ENCODE measurements at places on chromosomes 13 and 19. TPM values are rescaled to one million over a fixed set of nuclear protein-coding genes. Genes with fewer than 3 reads are reported as not detected.
A peak's percentile ranks its signal among the peaks of the same experiment; 100 is the strongest.

DNA sequence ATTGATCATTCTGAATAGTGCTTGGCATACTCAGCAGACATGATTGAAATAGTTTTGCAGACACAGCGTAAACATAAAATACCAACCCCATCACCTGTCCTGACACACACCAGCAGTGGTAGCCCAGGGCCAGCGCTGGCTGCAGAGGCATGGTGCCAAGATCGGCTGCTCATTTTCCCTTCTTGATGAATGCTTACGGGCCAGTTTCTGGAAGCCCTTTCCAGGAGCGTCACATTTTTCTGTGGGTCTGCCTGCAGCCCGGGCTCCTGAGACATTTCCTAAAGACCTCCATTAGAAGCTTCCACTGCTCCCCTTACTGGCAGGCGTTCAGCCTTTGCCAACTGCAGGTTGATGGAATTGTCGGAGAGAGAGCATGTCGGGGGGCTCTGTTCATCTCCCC is 48.6 kb downstream of the CHST8 start:
- H3K4me1 ChIP-seq, result no peaks in the 10 kb centered on the region
- peaks cover 35% of the 10 kb centered on the region for H3K27me3 ChIP-seq
- H3K4me3 ChIP-seq, result no peak overlapping the region
- no peaks in the 10 kb centered on the region for H3K36me3 ChIP-seq
- no peak overlapping the region for H3K27ac ChIP-seq
- no peak for DNase-seq

Gene AXL
- total RNA-seq, result 61.0 TPM

GRCh38 chr19:6086068-6086788 is 24.1 kb downstream of the RFX2 start:
- peaks cover 5% of the 10 kb centered on the region for H3K27me3 ChIP-seq
- H3K4me1 ChIP-seq, result peaks cover 21% of the 10 kb centered on the region
- no peak for DNase-seq
- no peak overlapping the region for H3K27ac ChIP-seq
- H3K4me3 ChIP-seq, result no peak overlapping the region
- no peaks in the 10 kb centered on the region for H3K36me3 ChIP-seq

DNA sequence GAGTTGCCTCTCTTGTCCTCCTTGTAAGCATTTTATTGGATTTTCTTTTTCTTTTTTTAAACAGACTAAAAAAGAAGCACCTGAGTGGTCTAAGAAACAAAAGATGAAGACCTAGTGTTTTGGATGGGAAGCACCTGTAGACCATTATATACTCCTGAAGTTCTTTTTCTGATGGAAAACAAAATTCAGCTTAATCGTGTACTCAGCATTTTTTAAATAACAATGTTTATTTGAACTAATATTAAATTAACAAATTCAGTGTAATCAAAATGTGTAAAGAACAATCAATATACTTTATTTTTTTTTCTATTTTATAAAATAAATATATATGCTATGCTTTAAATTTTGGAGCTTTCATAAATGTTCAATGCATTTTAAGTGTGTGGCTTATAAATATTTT is 43.0 kb upstream of the KLF5 start:
- H3K36me3 ChIP-seq, result peaks cover 35% of the 10 kb centered on the region
- no peaks in the 10 kb centered on the region for H3K4me1 ChIP-seq
- no peak overlapping the region for H3K27ac ChIP-seq
- no peak for DNase-seq
- no peak overlapping the region for H3K4me3 ChIP-seq

GRCh38 chr13:112444416-112445399 is 68.6 kb downstream of the SPACA7 start:
- no peak overlapping the region for H3K27ac ChIP-seq
- H3K4me3 ChIP-seq, result no peak overlapping the region
- H3K27me3 ChIP-seq, result peaks cover 65% of the 10 kb centered on the region
- no peaks in the 10 kb centered on the region for H3K36me3 ChIP-seq
- no peaks in the 10 kb centered on the region for H3K4me1 ChIP-seq

- H3K27ac ChIP-seq, result no peak overlapping the region
- peaks cover 20% of the 10 kb centered on the region for H3K27me3 ChIP-seq
- peaks cover 4% of the 10 kb centered on the region for H3K36me3 ChIP-seq
- DNase-seq, result no peak
- peaks cover 3% of the 10 kb centered on the region for H3K4me1 ChIP-seq
These were observed 593 bp downstream of the ATG4D start for GRCh38 chr19:10544242-10544752.

DNA sequence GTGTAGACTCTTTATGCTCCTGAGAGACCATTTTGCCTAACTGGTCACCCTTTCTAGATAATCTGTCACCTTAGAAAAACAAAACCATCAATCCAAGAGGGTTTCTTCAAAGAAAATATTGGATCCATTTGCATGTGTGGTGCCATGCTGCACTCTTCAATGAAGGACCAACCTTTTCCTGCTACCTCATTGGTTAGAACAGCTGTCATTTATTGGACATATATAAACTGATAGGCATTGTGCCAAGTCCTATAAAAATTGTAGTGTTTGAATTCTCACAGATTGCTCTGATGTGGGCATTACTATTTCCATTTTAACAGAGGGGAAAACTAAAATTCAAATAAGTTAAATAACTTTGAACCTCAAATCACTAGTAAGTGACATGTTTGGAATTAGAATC is 333.2 kb downstream of the MYO16 start:
- H3K4me3 ChIP-seq, result no peak overlapping the region
- no peak for DNase-seq
- peaks cover 37% of the 10 kb centered on the region for H3K4me1 ChIP-seq
- H3K27ac ChIP-seq, result no peak overlapping the region
- H3K36me3 ChIP-seq, result no peaks in the 10 kb centered on the region

DNA sequence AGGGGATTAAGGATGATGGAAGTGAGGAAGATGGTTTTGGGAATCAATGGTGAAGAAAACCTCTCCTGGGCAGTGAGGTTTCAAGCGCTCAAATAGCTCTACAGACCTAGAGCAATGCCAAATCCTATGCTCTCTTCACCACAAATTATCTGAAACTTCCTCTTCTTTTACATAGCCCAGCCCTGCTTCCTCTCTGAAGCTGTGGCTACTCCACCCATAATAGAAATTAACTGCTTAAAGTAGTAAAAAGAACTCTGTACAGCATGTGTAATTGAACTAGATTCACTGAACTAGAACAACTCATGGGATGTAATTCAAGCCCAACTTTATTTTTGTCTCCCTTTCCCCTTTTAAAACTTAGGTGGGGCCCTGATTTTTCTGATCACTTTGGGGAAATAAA is 20.4 kb upstream of the IFT88 start:
- DNase-seq, result no peak
- no peak overlapping the region for H3K4me3 ChIP-seq
- H3K36me3 ChIP-seq, result no peaks in the 10 kb centered on the region
- H3K4me1 ChIP-seq, result peaks cover 7% of the 10 kb centered on the region
- no peaks in the 10 kb centered on the region for H3K27me3 ChIP-seq

Gene RRAS
- total RNA-seq, result 26.9 TPM

GRCh38 chr13:75013818-75014217 is 468.2 kb downstream of the TBC1D4 start:
- H3K27me3 ChIP-seq, result peaks cover 26% of the 10 kb centered on the region
- no peak for DNase-seq
- H3K36me3 ChIP-seq, result no peaks in the 10 kb centered on the region
- no peak overlapping the region for H3K27ac ChIP-seq

DNA sequence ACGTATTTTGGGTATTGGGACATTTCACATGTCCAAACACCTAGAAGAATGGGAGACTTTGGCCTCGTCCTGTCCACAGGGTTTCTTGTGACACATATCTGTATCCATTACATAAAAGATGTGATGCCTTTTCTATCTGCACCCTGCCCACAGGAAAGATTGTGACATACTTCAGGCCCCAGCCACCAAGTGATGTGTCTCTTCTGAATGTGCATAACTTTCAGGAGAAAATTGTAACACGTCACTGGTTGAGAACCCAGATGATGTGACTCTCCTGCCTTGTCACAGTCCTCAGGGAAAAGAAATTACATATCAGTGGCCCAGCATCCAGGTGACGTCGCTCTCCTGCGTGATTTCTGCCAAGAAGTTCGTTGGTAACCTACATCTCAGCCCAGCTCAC is 21.0 kb upstream of the ZNF681 start:
- no peaks in the 10 kb centered on the region for H3K4me1 ChIP-seq
- no peaks in the 10 kb centered on the region for H3K27me3 ChIP-seq
- no peak for DNase-seq
- no peak overlapping the region for H3K4me3 ChIP-seq

- peaks cover 24% of the 10 kb centered on the region for H3K4me1 ChIP-seq
- DNase-seq, result no peak
- peaks cover 2% of the 10 kb centered on the region for H3K36me3 ChIP-seq
- H3K27ac ChIP-seq, result no peak within 1 kb of the TSS
- H3K4me3 ChIP-seq, result peak within 1 kb of the TSS; percentile 50
These were observed at the start of gene KLF1 for GRCh38 chr19:12886969-12887747. TSS of gene KLF1 (minus strand) at chr19:12887201. CDS start at chr19:12887140, 61 bp downstream.

DNA sequence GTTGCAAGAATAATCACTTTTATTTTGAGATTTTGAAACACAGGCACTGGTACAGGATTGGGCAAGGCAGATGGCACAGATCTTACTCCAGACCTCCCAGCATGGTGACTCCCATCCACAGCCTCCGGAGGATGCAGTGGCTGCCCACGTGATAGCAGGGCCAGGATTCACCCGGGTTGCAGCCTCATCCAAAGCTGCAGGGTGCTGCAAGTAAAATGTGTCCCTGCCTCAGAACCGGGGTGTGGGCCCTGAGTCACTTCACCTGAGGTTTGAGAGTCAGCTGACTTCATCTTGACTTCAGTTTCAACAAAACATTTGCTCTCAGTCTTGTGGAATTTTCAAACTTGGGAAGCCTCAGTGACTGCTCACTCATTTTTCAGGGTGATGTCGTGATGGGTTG is 201.9 kb downstream of the FGF9 start:
- no peak overlapping the region for H3K27ac ChIP-seq
- H3K4me3 ChIP-seq, result no peak overlapping the region
- H3K27me3 ChIP-seq, result no peaks in the 10 kb centered on the region

Gene LRFN3
- 27.5 TPM for total RNA-seq

- H3K27me3 ChIP-seq, result peaks cover 57% of the 10 kb centered on the region
- no peak overlapping the region for H3K4me3 ChIP-seq
- no peak for DNase-seq
- H3K27ac ChIP-seq, result no peak overlapping the region
- H3K4me1 ChIP-seq, result peaks cover 11% of the 10 kb centered on the region
- peaks cover 3% of the 10 kb centered on the region for H3K36me3 ChIP-seq
These were observed 2.8 kb upstream of the KCNN1 start for GRCh38 chr19:17963936-17964691.

DNA sequence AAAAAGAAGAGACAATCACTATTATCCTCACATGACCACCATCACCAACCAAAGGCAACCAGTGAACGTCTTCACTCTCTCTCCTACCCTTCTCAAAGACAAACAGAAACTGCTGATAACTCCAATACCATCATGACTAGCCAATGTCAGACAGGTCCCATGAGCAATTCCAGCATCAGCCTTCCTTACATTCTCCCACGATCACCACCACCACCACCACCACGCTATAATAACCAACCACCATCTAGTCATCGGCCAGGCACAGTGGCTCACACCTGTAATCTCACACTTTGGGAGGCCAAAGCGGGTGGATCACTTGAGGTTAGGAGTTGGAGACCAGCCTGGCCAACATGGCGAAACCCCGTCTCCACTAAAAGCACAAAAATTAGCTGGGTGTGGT is 3.9 kb downstream of the MYO1F start:
- no peaks in the 10 kb centered on the region for H3K36me3 ChIP-seq
- DNase-seq, result no peak
- peaks cover 17% of the 10 kb centered on the region for H3K27me3 ChIP-seq
- no peak overlapping the region for H3K27ac ChIP-seq
- peaks cover 5% of the 10 kb centered on the region for H3K4me1 ChIP-seq

Gene ATXN8OS
- not detected for total RNA-seq

DNA sequence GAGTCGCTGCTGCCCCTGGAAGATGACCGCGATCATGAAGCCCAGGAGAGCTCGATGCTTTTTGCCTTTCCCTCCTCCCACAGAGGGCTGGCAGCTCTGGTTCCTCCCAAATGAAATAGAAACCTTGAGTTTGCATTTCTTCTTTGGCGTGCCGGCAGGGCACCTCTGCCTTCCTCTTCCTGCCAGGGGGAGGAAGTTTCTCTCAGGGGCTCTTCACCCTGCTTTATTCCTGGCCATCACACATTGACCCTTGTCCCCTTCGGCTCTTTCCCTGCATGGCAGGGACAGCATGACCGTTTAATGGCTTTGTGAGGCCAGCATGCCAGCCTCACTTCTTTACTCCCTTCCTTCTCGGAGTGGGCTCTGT is 47.9 kb downstream of the ACTN4 start:
- no peak overlapping the region for H3K4me3 ChIP-seq
- no peak for DNase-seq
- no peaks in the 10 kb centered on the region for H3K27me3 ChIP-seq
- peak overlapping the region; percentile 100 for H3K27ac ChIP-seq

DNA sequence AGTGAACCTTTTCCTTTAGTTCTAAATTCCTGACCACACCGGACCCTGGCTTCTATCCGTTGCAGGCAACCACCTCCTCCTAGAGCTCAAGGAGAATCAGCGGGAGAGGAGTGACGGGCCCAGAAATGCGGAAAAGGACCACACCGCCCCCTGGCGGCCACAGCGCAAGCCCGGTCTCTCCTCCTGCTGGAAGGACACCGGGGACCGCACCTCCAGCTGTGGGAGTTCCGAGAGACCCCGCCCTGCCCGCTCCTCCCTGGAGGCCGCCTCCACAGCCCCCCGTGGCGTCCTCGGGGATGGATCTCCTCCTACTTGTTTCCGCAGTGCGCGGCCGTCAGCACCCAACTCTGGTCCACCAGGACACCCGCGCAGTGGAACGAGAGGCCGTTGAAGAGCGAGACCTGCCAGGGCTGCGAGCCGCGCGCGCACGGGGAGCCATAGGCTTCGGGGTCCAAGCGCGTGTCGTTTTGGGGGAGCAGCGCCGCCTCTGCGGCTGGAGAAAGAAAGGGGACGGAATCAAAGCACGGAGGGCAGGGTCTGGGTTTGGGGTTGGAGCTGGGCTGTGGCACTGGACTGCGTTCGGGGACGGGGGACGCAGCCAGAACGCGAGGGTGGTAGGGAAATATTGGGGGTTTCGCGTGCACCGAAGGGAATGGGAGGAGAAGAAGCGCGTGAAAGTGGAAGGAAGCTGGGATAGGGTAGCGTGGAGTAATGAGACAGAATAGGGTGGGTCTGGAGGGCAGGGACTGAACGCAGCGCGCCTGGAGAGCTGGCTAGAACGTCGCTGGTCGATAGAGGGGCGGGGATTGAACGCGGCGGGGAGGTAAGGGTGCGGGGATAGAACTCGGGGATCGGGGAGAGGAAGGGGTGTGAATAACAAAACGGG is 2.5 kb downstream of the KLK10 start:
- H3K27ac ChIP-seq, result no peak overlapping the region
- H3K4me1 ChIP-seq, result peaks cover 21% of the 10 kb centered on the region
- DNase-seq, result peak; percentile 73

- DNase-seq, result no peak
- no peak overlapping the region for H3K4me3 ChIP-seq
- H3K36me3 ChIP-seq, result peaks cover 25% of the 10 kb centered on the region
These were observed 483.3 kb upstream of the SPRY2 start for GRCh38 chr13:80824229-80824628.

Gene PCDH20
- total RNA-seq, result 3.4 TPM

DNA sequence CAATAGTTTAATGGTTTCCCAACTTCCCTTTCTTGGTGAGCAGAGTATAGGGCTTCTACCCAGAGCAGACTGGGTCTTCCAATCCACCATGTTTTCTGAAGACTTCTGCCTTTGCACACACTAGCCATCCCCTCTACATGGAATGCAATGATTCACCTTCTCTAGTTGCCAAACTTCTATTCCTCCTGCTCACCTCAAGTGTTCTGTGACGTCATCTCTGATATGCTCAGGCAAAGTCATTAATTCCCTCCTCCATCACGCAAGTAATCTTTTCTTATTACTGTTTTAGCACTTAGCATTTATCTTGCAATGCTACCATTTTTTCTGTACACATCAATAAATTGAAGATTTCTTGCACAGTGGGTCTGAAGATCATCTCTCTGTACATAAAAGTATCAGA is 174.2 kb downstream of the RBM26 start:
- no peak for DNase-seq
- no peaks in the 10 kb centered on the region for H3K4me1 ChIP-seq
- H3K27me3 ChIP-seq, result no peaks in the 10 kb centered on the region
- H3K27ac ChIP-seq, result no peak overlapping the region
- H3K36me3 ChIP-seq, result no peaks in the 10 kb centered on the region
